ENCODE measurements at places on chromosomes 16 and 17.

GRCh38 chr16:69618307-69618706, 52.5 kb downstream of the NFAT5 start:
- DNase-seq: no peak

DNA sequence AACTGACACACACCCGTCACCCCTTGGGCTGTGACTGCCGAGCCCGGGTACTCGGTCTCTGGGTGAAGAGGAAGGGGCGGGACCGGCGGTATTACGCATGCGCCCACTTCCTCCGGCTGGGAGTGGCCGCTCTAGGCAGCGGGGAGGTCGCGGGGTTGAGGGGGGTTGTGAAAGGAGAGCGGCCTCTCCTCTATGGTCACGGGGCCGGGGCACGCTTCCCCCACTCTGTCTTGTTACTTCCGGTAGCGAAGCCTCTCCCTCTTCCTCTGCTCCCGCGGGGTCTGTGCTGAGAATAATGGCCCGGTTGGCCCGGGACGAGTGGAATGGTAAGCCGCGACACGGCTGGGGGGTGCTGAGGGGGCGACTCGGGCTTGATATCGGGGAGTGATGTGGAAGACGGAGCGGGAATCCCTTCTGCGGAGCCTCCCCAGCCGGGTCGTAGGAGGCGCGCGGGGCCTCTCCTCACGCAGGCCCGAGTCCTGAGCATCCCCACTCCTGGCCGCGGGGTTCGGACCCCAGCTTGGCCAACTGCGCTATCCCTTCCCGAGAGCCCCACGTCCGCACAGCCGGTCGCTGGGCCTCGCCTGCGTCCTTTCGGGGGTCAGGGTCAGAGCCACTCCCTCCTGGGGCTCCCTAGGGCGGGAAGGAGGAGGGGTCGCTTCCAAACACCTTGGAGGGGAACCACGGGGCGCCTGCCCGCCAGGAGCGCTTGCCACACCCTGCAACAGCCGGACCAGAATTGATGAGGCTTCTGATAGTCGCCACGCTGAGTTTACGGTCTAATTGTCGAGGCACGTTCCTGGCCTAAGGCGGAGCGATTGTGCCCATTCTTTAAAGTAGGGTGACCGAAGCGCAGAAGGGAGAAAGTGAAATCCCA, at the start of gene BFAR:
Gene BFAR, plus strand, starts transcription at position 259 of the 877 bp plus-strand sequence. CDS start 11,396 bp downstream, outside the sequence.
- DNase-seq: peak; percentile 96

DNA sequence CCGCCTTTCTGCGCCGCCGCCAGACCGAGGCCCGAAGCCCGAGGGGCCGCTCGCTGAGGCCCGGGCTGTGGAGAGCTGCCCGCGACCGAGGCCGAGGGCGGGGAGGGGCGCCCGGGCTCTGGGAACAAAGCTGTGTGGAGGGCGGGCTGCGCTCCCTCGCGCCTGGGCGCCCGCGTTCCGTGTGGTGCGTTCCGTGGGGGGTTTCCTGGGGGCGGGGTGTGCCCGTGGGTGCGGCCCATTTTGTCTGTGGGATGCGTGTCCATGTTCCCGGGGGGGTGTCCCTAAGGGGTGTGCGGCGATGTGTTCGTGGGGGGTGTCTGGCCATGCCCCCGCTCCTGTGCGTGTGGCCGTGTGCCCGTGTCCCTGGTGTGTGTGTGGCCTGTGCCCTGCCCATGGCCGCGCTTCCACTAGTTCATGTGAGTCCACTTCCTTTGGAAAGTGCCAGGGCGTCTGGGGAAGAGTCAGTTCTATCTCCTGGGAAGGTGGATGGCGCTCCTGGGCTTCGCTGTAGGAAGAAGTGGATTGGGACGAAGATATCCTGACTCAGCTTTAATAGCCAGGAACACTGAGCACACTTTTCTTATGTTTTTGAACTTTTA, 520 bp downstream of the JPT2 start:
- no peak for DNase-seq

GRCh38 chr17:7853691-7854038, 1.2 kb upstream of the TMEM88 start:
- no peak for DNase-seq

GRCh38 chr17:41507315-41507880, 2.0 kb upstream of the KRT13 start:
- no peak for DNase-seq

DNA sequence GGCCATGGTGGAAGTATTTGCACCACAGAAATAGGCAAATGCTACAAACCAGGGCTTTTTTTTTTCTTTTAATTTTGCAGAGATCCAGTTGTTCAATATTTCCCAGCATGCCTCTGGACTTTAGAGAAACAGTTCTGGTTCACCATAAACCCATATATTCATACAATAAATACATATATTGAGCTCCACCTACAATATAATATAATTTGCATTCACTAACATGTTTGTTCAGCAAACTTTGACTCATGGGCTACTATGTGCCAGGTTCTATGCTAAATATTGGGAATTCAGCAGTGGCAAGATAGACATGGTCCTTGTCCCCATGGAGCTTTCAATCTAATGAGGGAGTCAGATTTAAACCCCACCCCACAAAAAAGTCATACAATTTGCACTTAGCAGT, 3.2 kb downstream of the TMEM114 start:
- no peak for DNase-seq

DNA sequence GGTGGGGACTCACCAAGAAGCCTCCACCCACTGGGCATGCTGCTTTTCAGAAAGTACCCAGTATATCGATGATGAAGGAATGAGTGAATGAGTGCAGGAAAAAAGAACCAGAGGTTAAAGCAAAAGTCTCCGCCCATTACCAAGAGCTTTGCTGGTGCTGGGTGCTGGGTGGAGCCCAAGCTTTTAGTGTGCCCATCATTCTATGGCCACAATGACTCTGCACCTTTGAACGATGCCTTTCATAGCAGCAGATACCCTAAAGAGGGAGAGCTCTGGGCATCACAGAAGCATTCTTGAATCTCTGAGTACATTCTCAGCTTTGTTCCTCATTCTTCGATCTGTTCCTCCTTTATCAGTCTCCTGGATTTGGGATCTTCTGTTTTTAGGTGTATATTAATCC, 450.7 kb upstream of the CCL2 start:
- no peak for DNase-seq

- DNase-seq: peak; percentile 83
Observed at GRCh38 chr17:81519284-81520020, 6.9 kb upstream of the ACTG1 start.

DNA sequence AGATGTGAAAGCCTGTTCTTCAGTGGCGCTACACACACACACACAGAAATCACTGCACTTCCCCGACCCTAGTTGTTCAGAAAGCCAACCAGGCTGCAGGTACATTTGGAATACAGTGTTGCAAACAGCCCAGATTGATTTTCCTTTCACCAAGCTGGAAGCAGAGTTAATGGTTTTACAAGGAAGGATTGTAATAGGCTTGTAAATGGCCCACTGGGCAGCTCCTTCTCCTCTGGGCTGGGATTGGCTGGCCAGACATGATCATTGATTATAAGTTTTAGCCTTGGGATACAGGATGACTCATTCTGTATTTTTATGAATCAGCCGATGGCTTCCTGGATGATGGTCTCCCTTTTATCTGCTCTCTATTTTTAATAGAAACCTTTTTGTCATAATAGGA, 2.5 kb downstream of the VAT1L start:
- no peak for DNase-seq

DNA sequence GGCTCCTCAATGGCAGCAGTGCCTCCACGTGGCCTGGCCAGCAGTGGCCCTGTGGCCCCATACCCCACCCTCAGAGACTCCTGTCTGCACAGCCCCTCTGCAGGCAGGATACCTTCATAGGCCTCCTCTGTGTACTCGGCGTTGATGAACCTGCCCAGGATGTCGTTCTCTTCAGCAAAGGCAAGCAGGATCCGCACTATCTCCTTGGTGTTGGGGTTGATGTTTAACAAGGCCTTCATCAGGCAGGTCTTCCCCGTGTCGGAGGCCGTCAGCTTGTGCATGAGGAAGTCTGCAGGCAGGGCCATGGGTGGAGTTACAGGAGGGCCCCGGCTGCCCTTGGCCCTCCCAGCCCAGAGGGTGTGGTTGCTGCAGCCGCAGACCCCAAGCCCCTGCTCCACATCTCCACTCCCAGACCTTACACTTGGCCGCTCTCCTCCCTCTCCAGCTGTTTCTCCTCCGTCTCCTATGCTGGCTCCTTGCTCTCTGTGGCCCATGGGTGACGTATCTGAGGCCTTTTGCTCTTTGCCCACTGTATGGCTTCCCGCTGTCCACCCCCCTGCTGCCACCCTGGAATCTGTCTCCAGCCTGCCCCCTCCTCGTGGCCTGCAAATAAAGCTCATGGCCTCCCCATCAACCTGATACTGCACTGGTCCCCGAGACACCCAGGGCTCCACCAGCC, 15.1 kb downstream of the TRPV3 start:
- no peak for DNase-seq

- no peak for DNase-seq
Observed at GRCh38 chr17:51165680-51166197, 472 bp upstream of the NME2 start.

GRCh38 chr16:67461600-67462278, 19.2 kb downstream of the ATP6V0D1 start:
- DNase-seq: no peak

DNA sequence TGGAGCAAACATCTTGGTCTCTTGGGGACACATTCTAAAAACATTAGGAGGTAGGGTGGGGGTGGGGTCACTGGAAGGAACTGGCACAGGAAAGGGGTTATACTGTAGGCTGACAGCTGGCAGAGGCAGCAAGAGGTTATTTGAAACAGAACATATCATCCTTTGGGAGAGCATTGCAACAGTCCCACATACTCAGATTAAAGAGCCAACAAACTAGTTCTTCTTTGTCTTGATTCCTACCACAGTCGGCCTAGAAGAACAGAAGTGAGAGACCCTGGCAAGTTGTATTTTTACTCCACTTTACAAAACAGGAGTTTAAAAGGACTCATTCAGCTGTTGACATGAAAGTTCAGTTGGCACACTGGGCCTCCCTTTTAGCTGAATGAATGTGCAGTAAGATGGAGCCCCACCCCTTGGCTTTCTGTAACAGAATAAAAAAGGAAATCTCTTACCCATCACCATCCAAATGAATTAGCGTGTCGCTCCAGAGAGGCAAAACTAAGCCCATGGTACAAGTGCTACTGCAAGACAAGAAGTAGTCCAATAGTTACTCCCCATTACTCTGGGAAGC, 54.6 kb upstream of the CORO6 start:
- no peak for DNase-seq
